Activated naive CD8-positive, alpha-beta T cell treated with anti-CD3 and anti-CD28 coated beads for 36 hours (primary cell): ENCODE measurements at places on chromosomes 7 and 10.

DNA sequence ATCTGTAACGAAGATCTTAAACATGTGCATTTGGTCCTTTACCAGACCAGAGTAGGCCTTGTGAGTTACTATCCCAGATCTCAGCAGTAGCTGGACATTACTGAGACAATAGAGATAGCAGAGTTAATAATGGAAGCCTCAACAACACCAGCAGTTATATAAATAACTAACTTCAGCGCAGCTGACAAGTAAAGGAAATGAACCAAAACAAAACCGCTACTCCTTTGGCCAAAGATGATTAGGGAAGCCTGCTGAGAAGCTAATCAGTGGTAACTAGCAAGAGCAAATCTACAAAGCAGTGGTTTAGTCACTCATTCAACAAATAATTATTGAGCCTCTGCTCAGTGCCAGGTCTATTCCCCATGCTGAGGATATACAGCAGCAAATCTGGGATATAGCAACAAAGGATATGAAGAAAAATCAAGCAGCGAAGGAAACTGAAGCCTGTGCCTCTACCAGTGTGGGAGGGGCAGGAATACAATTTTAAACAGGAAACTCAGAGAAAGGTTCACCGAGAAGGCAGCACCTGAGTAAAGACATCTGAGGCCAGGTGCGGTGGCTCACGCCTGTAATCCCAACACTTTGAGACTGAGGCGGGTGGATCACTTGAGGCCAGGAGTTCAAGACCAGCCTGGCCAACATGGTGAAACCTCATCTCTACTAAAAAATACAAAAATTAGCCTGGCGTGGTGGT is 103.6 kb downstream of the ELMO1 start:
- DNase-seq, result no peak

DNA sequence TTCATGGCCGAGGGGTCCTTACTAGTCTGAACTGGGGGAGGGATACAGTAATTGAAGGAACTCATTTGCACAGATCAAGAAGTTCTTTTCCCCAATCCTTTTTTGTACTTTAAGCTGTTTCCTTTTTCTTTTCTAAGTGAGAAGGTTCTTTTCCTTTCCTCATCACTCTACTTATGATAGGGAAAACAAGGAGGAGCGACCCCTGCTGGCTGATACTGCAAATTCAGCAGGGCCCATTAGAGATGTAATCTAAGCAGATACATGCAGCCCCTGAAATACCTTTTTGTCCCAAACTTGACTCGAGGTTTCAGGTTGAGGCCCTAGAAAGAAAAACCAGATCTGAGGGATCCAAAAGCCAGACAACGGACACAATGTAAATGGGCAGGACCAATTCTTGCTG is 305.5 kb downstream of the DNAJB9 start:
- no peak for DNase-seq

- peak; percentile 79 for DNase-seq
These were observed 1.7 kb upstream of the EGR2 start for GRCh38 chr10:62817766-62818425.

- DNase-seq, result no peak
These were observed 48.7 kb downstream of the LSMEM1 start for GRCh38 chr7:112529521-112529920.

DNA sequence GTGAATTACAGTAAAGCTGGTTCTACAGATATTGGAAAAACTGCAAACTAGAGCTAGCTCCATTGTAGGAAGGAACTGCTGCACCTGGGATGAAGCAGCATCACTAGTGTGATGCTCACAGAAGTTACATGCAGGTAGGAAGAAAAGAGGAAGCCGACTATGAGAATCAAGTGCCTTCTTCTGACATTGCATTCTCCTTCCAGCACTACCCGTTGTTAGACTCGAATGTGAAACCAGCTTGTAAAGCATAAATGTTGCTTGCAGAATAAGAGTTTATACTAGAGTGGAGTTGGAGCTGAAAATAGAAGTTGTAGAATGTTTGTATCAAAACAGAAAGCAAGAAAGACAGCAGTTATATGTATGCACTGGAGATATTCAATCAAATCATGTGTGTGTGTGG is 49.9 kb downstream of the TRIM24 start:
- DNase-seq, result no peak
